Stomach (tissue), 19 donors: ENCODE measurements at places on chromosomes 12 and 14. TPM values are rescaled to one million over a fixed set of nuclear protein-coding genes. Genes with fewer than 3 reads are reported as not detected.

DNA sequence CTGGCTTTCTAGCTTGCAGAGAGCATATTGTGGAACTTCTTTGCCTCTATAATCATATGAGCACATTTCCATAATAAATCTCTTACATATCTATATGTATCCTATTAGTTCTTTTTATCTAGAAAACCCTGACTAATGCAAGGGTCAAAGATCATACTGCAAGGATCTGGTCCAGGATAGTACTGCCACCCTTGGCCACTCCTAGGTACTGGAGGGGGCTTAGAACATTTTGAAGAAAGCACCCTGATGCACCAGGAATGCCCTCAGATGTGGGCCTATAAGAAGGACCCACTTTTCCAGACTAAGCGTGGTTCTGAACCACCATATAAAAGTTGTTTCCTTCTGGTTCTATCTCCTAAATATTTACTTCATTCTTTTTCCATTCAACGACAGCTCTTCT lies 14.6 kb downstream of the ATXN7L3B start:
- H3K27me3 ChIP-seq: no peaks in the 10 kb centered on the region
- H3K4me3 ChIP-seq: no peak overlapping the region
- H3K27ac ChIP-seq: peak overlapping the region; percentile 4
- no peaks in the 10 kb centered on the region for H3K36me3 ChIP-seq
- no peaks in the 10 kb centered on the region for H3K4me1 ChIP-seq

DNA sequence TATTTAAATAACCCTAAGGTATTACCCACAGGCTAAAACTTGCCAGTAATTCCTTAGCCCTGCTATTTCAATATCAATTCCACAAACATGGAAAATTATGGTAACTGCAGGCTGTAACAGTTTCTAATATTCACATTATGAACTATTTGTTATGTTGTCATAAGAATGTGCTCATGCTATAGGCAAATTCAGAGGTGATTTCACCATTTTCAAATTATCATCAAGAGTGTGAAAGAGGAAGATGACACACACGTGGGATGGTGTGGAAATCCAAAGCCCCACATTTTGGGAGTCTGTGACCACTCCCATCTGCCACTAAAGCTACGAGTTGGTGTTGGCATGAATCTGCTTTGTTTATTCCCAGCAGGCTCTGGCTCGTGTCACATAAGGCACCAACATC lies 5.9 kb upstream of the MYO1A start:
- DNase-seq: no peak
- peaks cover 4% of the 10 kb centered on the region for H3K4me1 ChIP-seq
- H3K27ac ChIP-seq: no peak overlapping the region
- no peaks in the 10 kb centered on the region for H3K27me3 ChIP-seq
- peaks cover 10% of the 10 kb centered on the region for H3K36me3 ChIP-seq
- H3K4me3 ChIP-seq: no peak overlapping the region

DNA sequence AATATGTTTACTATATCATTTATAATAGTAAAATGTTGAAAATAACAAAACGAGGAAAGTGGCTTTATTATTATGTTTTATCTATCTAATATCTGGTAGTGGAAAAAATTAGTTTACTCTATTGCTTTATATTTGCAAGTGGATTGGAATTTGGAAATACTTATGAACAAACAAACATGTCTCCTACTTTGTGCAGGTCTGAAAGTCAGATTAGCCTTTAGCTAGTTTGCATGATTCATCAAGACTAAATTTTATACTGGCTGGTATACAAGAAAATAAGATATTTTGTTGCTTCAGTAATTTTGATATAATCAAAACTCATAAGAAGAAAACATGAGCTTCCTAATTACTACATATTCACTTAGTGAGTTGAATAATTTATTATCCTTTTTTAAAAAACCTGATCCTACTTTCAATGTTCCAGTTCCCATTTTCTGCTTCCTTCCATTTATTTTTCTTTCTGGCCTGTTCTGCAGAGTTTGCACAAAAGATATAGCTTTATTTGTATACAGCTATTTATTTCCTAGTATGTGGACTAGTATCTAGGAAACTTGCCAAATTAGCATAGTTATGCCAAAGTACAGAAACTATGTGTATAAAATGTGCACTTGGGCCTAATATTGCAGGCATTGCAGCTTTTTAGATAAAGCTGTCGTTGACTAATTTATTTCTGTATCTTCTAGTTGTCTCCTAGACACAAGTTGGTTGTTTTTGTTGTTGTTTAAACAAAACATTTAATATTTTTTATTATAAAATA lies 122.0 kb downstream of the AKAP6 start:
- no peaks in the 10 kb centered on the region for H3K36me3 ChIP-seq
- H3K4me1 ChIP-seq: no peaks in the 10 kb centered on the region
- peak; percentile 23 for DNase-seq
- no peak overlapping the region for H3K27ac ChIP-seq

GRCh38 chr12:65675141-65675621 lies 149.1 kb upstream of the HMGA2 start:
- no peaks in the 10 kb centered on the region for H3K27me3 ChIP-seq
- no peak overlapping the region for H3K27ac ChIP-seq
- H3K4me3 ChIP-seq: no peak overlapping the region
- DNase-seq: peak; percentile 28
- no peaks in the 10 kb centered on the region for H3K4me1 ChIP-seq

GRCh38 chr12:75657831-75658230 lies 146.4 kb upstream of the KRR1 start:
- no peak for DNase-seq
- no peak overlapping the region for H3K27ac ChIP-seq
- no peaks in the 10 kb centered on the region for H3K4me1 ChIP-seq
- H3K36me3 ChIP-seq: no peaks in the 10 kb centered on the region

- H3K27me3 ChIP-seq: no peaks in the 10 kb centered on the region
- no peak overlapping the region for H3K27ac ChIP-seq
- DNase-seq: no peak
Observed at GRCh38 chr12:42946871-42947381, 357.4 kb upstream of the PRICKLE1 start.

The SLC38A4 gene
- total RNA-seq: not detected

- no peaks in the 10 kb centered on the region for H3K36me3 ChIP-seq
- no peak overlapping the region for H3K4me3 ChIP-seq
- no peaks in the 10 kb centered on the region for H3K27me3 ChIP-seq
- no peaks in the 10 kb centered on the region for H3K4me1 ChIP-seq
- no peak for DNase-seq
- no peak overlapping the region for H3K27ac ChIP-seq
Observed at GRCh38 chr12:100414739-100415138, 57.9 kb downstream of the SLC17A8 start.

DNA sequence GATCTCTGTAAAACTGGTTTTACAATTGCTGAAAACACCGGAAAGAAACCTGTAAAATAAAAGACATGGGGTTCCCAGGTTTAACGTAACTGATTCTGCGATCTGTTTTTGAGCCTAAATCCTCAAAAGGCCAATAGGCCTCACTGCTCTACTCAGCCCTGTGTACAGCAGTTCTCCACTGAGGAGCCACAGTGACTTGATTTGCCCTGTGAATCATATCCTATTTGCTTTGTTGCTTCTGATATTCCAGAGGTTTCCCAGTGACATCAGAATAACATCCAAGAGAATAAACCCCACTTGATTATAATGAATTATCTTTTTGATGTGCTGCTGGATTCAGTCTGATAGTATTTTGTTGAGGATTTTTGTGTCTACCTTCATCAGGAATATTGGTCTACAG lies 27.5 kb downstream of the MDM1 start:
- H3K36me3 ChIP-seq: peaks cover 67% of the 10 kb centered on the region
- H3K4me1 ChIP-seq: no peaks in the 10 kb centered on the region
- H3K27ac ChIP-seq: no peak overlapping the region

- no peaks in the 10 kb centered on the region for H3K36me3 ChIP-seq
- DNase-seq: peak; percentile 38
- no peak overlapping the region for H3K27ac ChIP-seq
Observed at GRCh38 chr12:115897729-115898128, 379.8 kb downstream of the MED13L start.

GRCh38 chr12:50186681-50187080 lies 19.5 kb upstream of the CERS5 start:
- no peak overlapping the region for H3K4me3 ChIP-seq
- DNase-seq: no peak
- no peak overlapping the region for H3K27ac ChIP-seq
- H3K27me3 ChIP-seq: no peaks in the 10 kb centered on the region
- H3K4me1 ChIP-seq: peaks cover 40% of the 10 kb centered on the region

The CLEC4D gene
- not detected for total RNA-seq

The IFT81 gene
- 2.0 TPM for total RNA-seq

DNA sequence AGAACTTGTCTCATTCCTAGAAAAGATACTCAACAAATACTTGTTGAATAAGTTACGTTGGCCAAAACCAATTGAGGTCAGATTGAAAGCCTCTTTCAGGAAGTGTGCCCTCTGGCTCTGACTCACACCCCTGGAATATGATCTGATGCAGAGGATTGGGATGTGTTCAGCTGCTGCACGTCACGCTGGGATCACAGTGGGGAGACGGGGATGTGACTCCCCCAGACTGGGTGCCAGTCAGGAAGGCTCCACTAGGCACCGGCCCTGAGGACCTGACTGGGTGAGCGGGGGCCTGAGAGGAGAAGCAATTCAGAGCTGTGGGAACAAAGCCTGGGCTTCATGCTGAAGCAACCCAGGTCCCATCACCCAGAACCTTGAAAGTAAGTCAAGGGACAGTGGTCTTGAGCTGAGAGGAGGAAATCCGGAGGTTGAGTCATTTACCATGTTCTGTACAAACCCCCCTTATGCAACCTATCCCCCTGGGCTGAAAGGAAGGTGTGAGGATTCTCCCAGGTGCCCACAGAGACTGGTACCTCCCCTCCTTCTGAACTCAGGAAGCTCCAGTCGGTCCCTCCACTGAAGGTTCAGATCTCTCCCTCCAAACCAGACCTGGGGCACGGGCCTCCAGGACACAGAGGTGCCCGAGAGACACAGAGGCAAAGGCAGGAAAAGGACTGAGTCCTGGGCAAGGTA lies 3.9 kb downstream of the CEBPE start:
- H3K4me3 ChIP-seq: no peak overlapping the region
- H3K4me1 ChIP-seq: peaks cover 8% of the 10 kb centered on the region
- no peaks in the 10 kb centered on the region for H3K36me3 ChIP-seq
- DNase-seq: no peak
- H3K27me3 ChIP-seq: no peaks in the 10 kb centered on the region
- no peak overlapping the region for H3K27ac ChIP-seq

- H3K4me1 ChIP-seq: no peaks in the 10 kb centered on the region
- H3K27ac ChIP-seq: no peak overlapping the region
- H3K36me3 ChIP-seq: no peaks in the 10 kb centered on the region
- DNase-seq: no peak
- H3K27me3 ChIP-seq: no peaks in the 10 kb centered on the region
Observed at GRCh38 chr12:59010941-59011340, 90.6 kb upstream of the LRIG3 start.

DNA sequence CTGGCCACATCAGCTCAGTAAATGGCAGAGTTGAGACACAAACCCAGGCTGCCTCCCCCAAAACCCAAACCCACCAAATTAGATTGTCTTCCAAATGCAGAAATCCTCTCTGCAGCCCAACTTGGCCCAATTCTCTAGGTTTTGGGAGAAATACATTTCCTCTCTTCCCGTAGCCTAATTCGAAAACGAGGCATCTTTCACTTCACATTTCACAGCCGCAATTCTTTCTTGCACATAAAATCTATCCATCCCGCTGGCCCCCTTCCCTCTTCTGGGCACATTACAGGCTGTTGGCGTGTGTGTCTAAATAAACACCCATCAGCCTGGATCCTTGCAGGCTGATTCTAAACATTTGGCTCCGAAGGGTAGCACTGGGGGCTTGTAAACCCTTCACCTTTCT lies 83.8 kb upstream of the VRK1 start:
- no peak overlapping the region for H3K4me3 ChIP-seq
- H3K4me1 ChIP-seq: no peaks in the 10 kb centered on the region
- H3K27ac ChIP-seq: no peak overlapping the region
- no peaks in the 10 kb centered on the region for H3K27me3 ChIP-seq
- no peak for DNase-seq

The SERPINA1 gene
- total RNA-seq: 46.3 TPM

DNA sequence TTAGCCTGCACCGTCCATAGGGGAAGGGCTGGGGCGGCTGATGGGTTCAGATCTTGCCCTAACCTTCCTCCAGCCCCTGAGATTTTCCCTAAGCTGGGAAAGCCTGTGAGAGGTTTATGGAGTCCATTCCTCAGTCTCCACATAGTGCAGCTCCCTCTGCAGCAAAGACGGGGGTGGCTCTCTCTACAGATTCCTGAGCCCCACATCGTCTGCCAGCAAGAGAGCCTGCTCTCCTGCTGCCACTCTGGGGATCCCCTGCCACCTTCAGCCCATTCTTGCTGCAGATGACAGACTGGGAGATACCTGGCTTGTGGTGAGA lies 3.1 kb downstream of the SMIM41 start:
- peak overlapping the region; percentile 80 for H3K27ac ChIP-seq
- H3K4me1 ChIP-seq: peaks cover 28% of the 10 kb centered on the region
- peaks cover 10% of the 10 kb centered on the region for H3K27me3 ChIP-seq
- peaks cover 20% of the 10 kb centered on the region for H3K36me3 ChIP-seq
- H3K4me3 ChIP-seq: no peak overlapping the region
- no peak for DNase-seq

The DEPDC4 gene
- 1.6 TPM for total RNA-seq

DNA sequence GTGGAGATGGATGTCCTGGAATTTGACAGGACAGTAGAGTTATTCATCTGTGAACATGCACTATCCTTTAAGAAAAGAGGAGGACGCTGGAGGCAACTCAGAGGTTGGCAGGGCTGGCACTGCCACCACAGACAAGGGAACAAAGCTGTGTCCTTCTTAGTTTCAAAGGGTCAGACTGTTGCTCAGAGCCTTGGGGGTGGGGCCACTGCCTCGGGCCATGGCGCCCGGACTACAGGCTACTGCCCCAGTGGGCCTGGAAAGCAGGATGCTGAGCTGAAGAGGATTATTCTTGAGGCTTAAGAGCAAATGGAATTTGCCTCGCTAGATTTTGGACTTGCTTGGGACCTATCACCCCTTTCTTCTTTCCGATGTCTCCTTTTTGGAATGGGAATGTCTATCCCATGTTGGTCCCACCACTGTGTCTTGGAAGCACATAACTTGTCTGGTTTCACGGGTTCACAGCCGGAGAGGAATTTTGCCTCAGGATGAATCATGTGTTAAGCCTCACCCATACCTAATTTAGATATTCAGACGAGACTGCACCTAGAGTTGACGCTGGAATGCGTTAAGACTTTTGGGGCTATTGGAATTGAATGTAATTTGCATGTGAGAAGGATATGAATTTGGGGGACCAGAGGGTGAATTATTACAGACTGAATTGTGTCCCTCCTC lies 114.8 kb upstream of the RFLNA start:
- no peaks in the 10 kb centered on the region for H3K27me3 ChIP-seq
- H3K4me3 ChIP-seq: no peak overlapping the region
- no peak for DNase-seq
- no peak overlapping the region for H3K27ac ChIP-seq

The LTBP2 gene
- total RNA-seq: 9.8 TPM

- no peak overlapping the region for H3K4me3 ChIP-seq
- peak overlapping the region; percentile 85 for H3K27ac ChIP-seq
Observed at GRCh38 chr14:23174296-23175184, 8.9 kb downstream of the SLC7A8 start.

GRCh38 chr14:81454572-81455218 lies 54.6 kb upstream of the STON2 start:
- H3K27me3 ChIP-seq: peaks cover 7% of the 10 kb centered on the region
- no peaks in the 10 kb centered on the region for H3K36me3 ChIP-seq
- H3K4me1 ChIP-seq: peaks cover under 1% of the 10 kb centered on the region
- DNase-seq: no peak

The HOTAIR gene
- total RNA-seq: not detected

The SIRT4 gene
- total RNA-seq: not detected
